Activated T-helper 1 cell treated with Interleukin-2 at 50 U/mL for 16 hours (primary cell): ENCODE measurements at places on chromosomes 12 and 14.

GRCh38 chr12:131340616-131341210 is 370.2 kb upstream of the SFSWAP start:
- DNase-seq: no peak

DNA sequence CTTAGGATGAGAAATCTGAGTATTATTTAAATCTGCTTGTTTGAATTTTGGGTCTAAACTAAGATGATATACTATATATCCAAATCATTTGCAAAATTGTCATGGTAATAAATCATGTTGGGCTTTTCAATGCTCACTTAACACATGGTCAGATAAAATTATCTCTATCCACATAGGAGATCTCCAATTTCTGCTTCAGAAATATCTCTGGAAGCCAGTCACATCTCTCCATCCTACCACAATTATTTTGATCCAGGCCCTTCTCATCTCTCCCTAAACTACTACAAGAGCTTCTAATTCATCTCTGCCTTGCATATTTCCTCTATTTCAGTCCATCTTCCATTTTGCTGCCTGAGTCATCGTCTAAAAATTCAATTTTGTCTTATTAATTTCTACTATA is 3.8 kb downstream of the DCN start:
- DNase-seq: no peak

DNA sequence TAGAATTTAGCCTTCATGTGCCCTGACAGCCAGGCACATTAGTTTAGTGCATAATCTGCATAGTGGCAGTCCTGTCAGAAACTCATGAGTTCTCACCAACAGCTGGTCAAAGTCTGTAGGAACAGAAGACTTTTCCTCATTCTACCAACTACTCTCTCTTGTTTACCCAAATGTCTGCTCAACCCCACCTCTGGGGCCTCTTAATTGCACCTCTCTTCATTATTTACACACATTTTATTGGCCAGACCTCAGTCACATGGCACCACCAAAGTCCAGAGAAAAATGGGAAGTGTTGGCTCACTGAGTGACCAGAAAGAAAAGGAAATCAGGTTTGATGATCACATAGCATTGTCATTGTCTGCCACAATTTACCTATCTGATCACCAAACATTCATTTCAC is 114.6 kb upstream of the PLXNC1 start:
- no peak for DNase-seq

GRCh38 chr12:117699575-117699974 is 269.2 kb downstream of the KSR2 start:
- DNase-seq: no peak

DNA sequence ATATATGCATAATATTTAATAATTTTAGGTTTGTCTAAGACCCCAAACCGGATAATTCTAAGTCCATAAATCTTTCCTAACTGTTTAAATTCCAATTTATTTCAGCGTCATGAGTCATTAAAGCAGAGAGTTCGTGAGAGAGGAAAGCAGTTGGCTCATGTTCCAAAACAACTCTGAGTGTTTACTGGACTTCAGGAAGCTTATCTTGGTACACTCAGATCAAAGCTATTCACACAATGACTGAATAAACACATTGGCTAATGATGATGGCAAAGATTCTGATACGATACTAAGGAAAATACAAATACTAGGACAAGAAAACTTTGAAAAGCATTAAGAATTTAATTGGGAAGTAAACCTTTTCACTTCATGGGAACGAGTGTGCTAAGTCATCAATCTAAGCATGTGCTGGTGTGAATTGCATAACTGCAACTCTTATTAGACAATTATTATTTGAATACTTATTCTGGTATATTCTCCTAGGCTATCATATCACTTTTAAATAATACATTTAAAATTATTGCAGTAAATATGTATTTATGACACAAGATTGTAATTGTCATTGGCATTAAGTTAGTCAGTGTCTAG is 34.8 kb upstream of the CLEC14A start:
- DNase-seq: no peak

DNA sequence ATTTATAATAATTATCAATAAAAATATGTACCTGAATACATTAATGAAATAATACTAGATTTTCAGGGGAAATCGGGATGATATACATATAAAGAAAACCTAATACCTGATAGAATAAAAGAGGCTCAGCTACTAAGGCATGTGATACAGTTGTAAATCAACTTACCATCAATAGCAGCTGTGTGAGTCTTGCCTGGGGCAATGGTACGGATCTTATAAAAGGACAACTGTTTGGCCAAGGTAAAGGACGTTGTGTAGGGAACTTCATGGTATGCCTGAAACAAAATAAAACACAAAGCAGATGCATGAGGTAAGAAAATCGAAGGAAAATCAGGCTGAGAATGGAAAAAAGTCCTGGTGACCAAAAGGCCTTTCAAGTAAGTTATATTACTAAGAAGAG is 25.4 kb downstream of the NEK9 start:
- no peak for DNase-seq

DNA sequence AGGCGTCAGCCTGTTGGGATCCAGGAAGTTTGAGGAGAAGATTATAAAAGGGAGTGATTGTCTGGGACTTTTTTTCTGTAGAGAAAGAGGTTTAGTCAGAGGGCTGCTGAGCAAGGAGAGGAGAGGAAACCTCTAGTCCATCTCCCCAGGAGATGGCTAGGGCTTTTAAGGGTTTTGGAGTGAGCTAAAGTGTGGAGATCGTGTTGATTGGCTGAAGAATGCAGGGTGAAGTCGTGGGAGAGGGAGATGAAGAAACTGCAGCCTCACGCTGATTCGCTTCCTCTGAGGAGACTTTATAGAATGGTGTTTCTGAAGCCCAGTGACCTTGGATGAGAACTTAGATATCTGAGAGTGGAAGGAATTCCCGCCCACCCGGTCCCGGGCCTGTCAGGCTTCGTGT is 193.7 kb upstream of the PWP1 start:
- DNase-seq: no peak

GRCh38 chr12:25993901-25994651 is 35.6 kb downstream of the RASSF8 start:
- no peak for DNase-seq

DNA sequence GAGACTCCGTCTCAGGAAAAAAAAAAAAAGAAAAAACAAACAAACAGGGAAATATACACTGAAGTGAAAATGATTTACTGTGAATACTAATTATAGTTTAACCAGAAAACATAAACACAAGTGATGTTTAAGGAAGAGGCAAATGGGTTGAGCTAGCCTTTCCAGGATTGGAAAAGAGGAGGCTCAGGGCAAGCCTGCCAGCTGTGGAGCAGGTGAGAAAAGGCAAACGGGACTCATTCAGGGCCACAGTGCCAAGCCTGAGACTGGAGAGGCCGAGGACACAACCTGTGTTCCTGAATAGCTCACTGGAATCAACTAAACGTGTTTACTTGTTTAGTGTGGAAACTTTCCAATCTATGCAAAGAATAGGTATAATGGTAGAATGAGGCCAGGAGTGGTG is 35.7 kb upstream of the MAPKAPK5 start:
- no peak for DNase-seq

GRCh38 chr14:82935691-82936090 is 1402.0 kb upstream of the SEL1L start:
- DNase-seq: no peak

GRCh38 chr12:19402743-19403431 is 36.4 kb upstream of the AEBP2 start:
- DNase-seq: no peak
